NCI-H1105 (cell line): ENCODE measurements at places on chromosomes 4 and X.
A peak's percentile ranks its signal among the peaks of the same experiment; 100 is the strongest.

DNA sequence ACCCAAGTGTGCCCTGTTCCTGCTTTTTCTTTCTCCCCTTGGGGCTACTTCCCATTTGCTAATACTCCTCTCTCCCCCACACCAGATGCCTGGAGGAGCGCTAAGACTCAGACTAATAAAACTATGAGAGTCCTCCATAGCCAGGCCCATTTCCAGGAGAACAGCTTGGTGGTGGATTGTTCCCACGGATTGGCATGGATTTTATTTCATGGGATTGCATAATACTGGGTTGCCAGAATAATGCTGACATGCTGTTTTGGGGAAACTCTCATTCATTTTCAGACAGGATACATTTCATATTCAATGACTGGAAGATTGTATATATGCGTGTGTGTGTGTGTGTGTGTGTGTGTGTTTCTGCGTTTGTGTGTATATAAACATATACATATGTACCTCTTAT, 447.5 kb upstream of the PITX2 start:
- DNase-seq = no peak

- DNase-seq = no peak
Observed at GRCh38 chr4:121144021-121144420, 20.1 kb downstream of the TNIP3 start.

DNA sequence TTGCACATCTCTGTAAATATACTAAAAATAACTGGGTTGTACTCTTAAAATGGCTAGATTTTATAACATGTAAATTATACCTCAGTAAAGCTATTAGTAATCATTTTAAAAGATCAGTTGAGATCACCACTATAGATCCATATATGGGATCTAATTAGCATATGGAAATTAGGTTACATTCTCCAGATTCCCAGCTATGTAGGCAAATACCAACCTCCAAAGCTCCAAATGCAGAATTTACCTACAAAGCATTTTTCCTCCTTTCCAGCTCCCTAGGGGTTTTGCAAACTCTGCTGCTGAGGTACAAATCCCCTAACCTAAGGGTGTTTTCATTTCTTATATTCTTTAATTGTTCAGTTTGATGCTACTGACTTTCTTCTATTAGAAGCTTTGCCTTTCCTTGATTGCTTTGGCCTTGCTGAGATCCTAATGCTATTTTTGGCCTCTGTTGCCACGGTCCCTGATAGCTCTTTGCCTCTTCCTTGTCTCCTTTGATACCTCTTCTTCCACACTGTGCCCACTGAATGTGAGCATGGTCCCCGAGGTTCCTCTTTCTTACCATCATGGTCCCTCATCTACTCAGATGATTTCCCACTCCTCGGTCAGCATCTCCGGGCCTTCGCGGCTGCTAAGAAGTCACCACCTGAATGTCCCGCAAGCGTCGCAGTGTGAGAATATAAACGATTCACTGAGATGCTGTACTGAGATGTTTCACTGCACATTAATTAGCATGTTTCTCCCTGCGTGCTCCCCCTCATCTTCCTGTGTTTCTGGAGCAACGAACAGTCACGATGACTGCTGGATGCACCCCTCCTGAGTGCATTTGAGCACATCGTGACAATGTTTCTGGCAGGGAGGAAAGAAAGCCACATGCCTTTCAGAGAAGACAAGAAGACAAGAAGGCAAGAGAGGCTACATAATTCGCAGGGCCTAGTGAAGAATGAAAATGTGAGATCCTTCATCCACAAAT, 23.8 kb downstream of the ENPP6 start:
- DNase-seq = no peak

GRCh38 chr4:135015771-135016170, 814.2 kb upstream of the PABPC4L start:
- DNase-seq = no peak

GRCh38 chr4:72814241-72814640, 245.2 kb upstream of the ADAMTS3 start:
- DNase-seq = no peak

- no peak for DNase-seq
Observed at GRCh38 chrX:134172588-134173259, 64.3 kb upstream of the CCDC160 start.

DNA sequence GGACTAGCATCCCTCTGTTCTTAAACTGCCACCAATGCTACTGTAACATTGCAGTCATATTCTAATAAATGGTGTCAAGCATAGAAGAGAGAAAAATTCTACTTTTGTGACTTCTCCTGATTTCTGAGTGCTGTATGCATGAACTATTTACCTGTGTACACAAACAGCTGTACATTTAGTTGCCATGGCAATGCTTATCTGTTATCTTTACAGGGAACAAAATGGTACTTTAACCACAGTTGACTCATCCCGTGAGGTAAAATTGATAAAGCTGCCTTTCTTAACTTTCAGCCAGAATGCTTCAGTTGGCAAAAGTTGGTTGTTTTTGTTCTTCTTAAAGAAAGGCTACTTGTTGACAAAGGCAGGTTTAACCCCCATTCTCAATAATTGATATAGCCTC, 587.5 kb upstream of the MAGEB2 start:
- no peak for DNase-seq

GRCh38 chr4:38205261-38205660, 245.1 kb downstream of the PTTG2 start:
- no peak for DNase-seq

DNA sequence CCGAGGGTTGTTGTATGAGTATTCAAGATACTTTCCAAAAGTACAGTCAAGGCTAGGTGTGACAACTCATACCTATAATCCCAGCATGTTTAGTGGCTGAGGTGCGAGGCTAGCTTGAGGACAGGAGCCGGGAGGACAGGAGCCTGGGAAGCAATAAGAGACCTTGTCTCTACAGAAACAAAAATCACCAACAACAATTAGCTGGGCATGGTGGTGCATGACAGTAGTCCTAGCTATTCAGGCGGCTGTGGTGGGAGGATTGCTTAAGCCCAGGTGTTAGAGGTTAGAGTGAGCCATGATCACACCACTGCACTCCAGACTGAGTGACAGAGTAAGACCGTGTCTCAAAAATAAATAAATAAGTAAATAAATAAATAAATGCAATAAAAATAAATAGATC, 91.6 kb downstream of the TLL1 start:
- no peak for DNase-seq

DNA sequence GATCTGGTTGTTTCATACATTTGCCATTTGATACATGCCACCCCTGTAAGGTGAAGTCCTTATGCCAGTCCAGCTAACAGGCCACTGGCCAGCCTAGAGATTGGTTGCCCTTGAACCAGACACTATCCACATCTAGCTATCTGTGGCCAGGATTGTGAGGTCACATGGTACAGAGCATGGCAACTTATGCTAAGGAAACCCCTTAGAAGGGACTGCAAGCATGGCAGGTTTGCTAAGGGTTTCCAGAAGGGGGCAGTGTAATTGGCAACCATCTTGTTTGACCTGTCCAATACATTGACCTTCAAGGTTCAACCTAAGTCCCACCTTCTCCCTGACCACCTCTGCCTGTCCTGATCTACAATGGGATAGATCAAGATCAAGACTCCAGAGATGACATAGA, 47.5 kb downstream of the SMC1A start:
- no peak for DNase-seq

DNA sequence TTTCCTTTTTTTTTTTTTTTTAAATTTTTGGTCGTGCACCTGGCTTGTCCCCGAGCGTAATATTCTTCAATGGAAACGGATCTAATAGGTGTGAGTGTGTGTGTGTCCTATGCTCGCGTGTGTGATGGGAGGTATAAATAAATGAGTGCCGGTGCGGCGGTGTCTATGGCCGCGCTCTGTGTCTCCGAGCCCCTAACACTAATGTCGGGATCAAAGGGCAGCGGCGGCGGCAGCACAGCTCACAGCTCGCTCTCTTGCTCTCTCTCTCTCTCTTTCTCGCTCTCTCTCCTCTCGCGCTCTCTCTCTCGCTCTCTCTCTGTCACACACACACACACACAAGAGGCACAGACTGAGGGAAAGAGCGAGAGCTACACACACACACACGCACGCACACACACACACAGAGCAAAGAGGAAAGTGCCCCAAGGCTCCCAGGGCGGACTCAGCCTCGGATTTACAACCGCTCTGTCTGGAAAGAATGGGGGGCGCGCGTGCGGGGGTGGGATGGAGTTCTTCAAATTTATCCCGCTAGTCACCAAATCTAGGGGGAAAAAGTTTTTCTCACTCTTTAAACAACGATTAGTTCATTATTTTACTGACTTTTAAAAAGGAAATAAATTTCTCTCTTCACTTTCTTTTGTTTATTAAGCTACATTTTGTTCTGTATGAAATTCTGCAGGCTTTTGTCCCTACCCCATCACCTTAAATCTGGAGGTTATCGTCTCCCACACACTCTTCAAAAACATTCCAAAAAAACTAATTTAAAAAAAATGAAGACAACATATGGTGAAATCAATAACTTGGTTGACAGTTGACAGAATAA, at the start of gene ZNF827:
Gene ZNF827 (minus strand): TSS at position 206 of the 823 bp plus-strand sequence. CDS start 416 bp downstream, outside the sequence.
- DNase-seq = peak; percentile 20

GRCh38 chr4:7806338-7807090, 133.1 kb downstream of the AFAP1 start:
- DNase-seq = no peak

- no peak for DNase-seq
Observed at GRCh38 chr4:25908491-25908901, 5.5 kb upstream of the SMIM20 start.

- no peak for DNase-seq
Observed at GRCh38 chrX:153557618-153558355, 40.3 kb downstream of the ATP2B3 start.
